Gastroesophageal sphincter (tissue), 4 donors: ENCODE measurements at places on chromosomes 6 and 20.

DNA sequence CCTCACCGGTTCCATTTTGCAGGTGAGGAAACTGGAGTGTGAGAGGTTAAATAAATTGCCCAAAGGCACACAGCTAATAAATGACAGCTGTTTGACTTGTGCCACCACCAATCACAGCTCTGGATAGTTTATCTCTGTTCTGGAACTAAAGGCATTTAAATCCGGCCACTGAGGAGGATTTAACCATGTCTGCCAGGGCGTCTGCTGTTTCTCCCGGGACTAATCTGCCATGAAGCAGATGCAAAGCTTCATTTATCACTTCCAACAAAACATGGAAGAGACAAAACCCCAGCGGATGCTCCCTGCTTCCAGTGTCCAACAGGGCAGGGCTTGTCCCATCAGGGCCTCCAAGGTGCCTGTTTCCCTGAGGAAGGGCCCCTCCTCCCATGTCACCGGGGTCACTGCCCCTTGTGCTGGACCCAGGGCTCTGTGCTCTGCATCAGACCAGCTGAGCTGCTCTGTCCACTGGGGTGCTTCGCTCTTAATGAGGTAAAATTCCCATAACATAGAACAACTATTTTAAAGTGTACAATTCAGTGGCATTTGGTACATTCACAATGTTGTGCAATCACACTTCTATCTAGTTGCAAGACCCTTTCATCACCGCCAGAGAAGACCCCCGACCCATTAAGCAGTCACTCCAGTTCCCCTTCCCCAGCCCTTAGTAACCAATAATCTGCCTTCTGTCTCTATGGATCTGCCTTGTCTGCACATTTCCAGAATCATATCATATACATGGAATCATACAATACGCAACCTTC is 244.3 kb downstream of the PTPRT start:
- no peak for ATAC-seq

- no peak for ATAC-seq
Measured at GRCh38 chr20:47368301-47368700, 11.8 kb upstream of the ZMYND8 start.

DNA sequence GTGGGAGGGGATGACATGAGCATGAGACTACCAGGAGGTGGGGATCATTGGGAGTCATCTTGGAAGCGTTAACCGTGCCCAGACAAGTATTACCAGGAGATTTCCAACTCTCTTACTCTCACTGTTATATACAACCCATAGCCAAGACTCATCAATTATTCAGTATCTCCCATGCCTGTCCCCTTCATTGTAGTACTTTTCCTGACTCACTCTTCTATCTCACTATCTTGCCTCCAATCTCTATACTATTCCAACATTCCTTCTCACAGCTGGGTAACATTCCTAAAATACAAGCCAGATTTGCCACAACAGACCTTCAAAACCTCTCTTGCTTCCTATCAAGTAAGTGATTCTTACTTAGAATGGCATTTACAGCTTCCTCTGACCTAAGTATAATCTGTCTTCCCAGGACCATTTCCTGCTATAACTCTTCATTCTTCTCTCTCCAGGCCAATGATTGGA is 226.3 kb upstream of the SMLR1 start:
- no peak for ATAC-seq

DNA sequence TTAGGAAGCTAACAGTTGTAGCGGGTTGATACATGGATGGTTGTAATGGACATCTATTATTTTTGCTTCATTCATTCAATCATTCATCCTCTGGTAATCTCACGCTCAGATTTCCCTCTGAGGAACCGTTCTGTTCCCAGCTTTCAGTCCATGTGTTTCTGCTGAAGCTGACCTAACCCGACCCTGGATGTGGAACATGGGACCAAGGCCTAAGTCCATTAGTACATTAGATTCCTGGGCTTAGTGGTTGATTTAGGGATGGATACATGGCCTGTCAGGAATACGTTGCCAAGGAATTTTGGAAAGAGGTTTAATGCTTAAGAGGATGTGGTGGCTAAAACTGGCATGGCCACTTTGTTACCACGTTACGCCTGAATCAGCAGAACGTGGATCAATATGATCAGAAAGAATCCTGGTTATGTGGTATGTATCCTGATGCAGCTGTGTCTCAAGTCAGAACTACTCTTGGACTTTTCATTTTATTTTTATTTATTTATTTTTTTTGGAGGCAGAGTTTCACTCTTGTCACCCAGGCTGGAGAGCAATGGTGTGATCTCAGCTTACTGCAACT is 4.1 kb upstream of the DHX35 start:
- no peak for ATAC-seq

- peak; percentile 53 for ATAC-seq
Measured at GRCh38 chr20:53926428-53927028, 143.9 kb downstream of the BCAS1 start.

DNA sequence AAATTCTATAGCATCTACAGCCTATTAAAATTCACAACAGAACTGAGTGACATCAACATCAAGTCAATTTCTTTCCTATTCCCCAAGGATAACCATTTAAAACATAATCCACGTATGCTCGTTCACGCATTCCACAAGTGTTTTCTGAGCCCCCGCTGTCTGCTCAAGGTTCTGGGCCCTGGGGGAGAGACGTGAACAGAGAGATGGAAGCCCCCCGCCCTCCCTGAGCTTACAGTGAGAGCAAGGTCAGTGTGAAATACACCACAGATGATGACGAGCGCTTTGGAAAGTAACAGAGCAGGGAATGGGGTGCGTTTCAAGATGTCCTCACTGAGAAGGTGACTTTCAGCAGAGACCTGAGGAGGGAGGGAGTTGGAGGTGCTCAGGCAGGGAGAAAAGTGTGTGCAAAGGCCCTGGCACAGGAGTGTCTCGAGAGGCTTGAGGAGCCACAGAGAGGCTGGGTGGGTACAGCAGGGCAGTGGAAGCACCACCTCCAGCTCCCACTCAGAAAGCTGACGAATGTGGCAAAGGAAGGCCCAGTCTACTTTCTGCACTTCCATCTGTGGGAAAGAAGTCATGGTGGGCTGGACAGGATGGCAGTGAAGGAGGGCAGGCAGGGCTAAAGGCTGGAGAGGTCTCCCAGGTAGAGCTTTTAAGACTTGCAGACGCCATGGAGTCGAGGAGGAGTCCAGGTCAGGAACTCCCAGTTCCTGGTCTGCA is 88.3 kb downstream of the DLL1 start:
- ATAC-seq = no peak
